KBM-7 (cell line): ENCODE measurements at places on chromosomes 4 and X.

DNA sequence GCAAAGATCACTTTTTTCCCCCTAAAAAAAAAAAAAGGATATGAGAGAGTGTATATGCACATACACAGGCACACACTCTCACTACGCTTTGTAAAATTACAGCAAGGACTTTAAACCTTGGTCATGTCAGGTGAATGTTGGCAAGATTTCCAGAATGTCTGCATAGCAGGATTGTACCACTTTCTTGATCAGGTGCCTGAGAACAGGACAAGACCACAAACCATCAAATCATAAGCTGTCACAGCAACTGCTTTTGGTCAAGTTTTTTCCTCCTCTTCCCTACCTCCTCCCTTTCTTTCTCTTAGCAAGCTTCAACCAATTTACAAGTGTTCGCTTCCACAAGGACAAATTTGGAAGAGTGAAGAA, 15.3 kb downstream of the PPARGC1A start:
- DNase-seq, result no peak

DNA sequence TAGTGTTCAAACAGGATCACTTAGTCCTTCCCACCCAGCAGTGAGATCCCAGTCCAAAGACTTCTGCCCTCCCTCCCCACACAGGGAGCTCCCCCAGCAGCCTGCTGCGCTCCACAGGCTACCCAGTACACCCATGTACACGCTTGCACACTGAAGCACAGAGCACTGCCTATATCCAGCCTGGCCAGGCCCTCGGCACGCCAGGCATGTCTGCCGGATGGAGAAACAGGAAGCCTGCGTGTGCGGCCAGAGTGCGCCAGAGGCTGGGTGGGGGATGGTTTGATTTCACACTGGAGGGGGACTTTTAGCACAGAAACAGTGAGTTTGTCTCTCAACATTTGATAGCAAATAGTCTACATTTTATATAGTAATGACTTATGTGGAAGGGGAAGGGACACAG, 833.5 kb upstream of the IGFBP7 start:
- DNase-seq, result peak; percentile 80

GRCh38 chr4:70705183-70706043, 16.4 kb upstream of the RUFY3 start:
- DNase-seq, result peak; percentile 81

GRCh38 chr4:74583757-74584156, 138.8 kb downstream of the AREG start:
- DNase-seq, result no peak

GRCh38 chr4:80276931-80277330, 10.5 kb downstream of the FGF5 start:
- no peak for DNase-seq

- no peak for DNase-seq
These were observed 264.6 kb upstream of the RASGEF1B start for GRCh38 chr4:81736324-81736723.

- DNase-seq, result no peak
These were observed 231.0 kb upstream of the GYPA start for GRCh38 chr4:144371485-144371884.

GRCh38 chrX:64570204-64570603, 175.0 kb upstream of the MTMR8 start:
- DNase-seq, result peak; percentile 12

GRCh38 chr4:39036172-39036571, 4.0 kb upstream of the TMEM156 start:
- no peak for DNase-seq

- no peak for DNase-seq
These were observed 386.1 kb upstream of the HS3ST1 start for GRCh38 chr4:11814758-11815157.

GRCh38 chrX:13797512-13797911, 19.4 kb downstream of the GPM6B start:
- DNase-seq, result no peak

- no peak for DNase-seq
These were observed 232.1 kb upstream of the ARSJ start for GRCh38 chr4:114211556-114211955.

- no peak for DNase-seq
These were observed 1.4 kb downstream of the MAEA start for GRCh38 chr4:1291091-1291490.

GRCh38 chr4:102647117-102647516, 113.7 kb downstream of the MANBA start:
- no peak for DNase-seq

DNA sequence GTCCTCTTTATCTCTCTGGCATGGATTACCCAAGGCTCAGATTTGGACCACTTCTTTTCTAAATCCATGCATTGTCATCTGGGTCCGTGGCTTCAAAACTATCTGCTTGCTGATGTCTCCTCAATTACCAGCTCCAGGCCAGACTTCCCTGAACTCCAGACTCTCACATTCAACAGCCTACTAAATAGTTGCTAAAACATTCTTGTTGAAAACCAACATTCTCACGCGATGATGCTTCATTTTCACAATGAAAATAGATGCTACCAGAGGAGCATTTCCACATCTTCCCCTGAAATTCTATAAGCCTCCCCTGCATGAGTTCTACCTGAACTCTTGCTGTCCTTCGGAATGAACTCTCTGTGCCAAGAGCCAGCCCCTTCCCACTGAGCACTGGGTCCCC, 5.2 kb upstream of the TLR6 start:
- DNase-seq, result no peak

DNA sequence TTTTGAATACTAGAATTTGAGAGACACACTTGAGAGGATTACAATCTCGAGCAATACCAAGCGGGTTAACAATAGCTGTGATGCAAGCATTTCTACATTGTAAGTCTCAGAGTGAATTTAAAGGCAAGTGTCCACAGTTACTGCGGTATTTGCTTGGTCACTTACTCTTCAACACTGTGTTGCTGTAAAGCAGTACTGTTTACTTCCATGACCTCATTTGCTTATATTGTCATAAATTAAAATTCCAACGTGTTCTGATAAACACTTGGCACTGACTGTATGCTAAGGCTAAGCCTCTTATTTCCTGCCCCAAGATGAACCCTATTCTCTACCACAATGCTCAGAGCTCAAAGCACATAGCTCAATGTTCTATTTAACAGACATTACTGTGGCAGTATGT, 11.1 kb downstream of the EXOC1L start:
- no peak for DNase-seq

DNA sequence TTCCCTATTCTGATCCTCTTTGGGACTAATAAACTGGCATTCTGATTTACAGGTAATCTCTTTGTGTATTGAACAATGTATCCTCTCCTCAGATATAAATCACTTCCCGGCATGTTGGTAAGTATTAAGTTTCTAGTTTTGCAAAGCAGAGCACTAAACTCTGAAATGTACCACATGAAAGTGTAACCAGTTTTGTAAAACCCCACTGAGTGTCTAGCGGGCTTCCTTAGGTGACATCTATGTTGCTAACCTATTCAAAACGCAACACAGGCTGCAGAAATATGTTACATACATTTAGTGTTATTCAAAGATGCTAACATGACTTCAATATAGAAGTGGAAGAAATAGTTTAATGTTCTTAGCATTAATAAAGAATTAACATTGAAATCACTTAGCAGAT, 25.2 kb downstream of the DNAJB14 start:
- DNase-seq, result no peak

DNA sequence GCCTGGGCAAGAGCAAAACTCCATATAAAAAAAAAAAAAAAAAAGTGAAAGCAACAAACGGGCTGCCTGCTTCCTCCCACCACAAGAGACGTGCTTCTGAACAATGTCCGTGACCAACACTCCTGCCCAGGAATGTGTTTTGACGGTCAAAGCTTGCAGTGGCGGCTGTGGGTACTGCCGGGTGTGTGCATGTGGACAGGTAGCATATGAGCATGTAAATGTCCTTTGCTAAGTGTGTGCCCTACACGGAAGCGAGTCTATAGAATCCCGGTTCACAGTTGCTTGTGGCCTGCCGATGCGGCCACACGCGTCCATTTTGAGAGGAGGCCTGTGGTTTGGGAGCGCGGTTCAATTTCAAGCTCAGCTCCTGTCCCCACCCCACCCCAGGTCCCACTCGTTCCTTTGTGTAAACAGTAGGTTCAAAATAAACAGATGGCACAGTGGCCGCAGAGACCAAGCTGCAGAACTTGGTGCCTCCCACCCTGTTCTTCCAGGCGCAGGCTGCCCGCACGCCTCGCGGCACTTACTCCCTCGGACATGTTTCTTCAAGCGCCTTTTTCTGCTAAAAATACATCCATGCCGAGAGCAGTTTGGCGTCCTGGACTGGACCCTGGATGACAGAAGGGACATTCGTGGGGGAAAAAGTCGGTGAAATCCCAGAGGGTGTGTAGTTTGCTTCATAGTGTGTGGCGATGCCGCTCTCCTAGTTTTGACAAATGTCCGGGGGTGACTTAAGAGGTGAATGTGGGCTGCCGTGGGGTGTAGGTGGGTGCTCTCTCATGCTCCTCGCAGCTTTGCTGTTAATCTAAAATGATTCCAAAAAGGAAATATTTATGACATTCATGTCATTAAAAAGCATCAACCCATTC, 11.5 kb upstream of the NKX1-1 start:
- DNase-seq, result no peak

DNA sequence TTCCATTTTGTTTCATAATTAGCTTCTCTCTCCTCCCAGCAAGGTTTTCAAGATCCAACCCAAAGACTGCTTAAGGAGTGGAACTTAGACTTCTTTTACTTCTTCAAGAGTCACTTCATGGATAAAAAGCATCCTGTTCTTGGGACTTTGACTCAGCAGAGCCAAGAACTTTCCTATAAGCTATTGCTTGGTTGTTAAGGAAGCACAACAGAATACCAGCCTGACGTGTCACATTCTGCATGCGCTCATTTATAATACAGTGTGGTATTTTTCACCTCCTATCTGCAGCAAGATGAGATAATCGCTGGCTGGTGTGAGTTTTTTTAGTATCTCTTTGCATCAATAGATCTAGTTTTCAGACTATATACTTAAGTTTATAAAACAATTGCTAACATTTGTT, 152.1 kb downstream of the PALLD start:
- no peak for DNase-seq

GRCh38 chr4:123786163-123786915, 389.7 kb downstream of the SPRY1 start:
- DNase-seq, result no peak

- DNase-seq, result no peak
These were observed 745.3 kb upstream of the MAGEB2 start for GRCh38 chrX:29470030-29470429.

GRCh38 chr4:73948990-73949706, 32.7 kb downstream of the PF4 start:
- no peak for DNase-seq

DNA sequence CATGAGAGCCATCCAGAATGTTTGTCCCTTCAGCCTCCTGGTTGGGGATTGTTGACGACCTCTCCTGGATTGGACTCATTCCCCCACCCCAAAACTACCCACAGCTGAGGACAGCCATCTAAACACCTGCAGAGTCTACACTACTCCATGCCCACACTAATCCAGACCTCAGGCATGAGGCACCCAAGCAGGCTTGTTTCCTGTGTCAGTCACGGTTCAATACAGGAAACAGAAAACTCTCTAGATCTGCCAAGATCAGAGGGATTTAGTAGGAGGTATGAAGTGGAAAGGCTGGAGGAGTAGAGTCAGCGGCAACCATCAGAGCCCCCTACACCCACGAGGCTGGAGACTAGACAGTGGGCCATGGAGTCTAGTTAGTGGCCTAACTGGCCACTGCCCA, 37.7 kb downstream of the HAND2 start:
- peak; percentile 31 for DNase-seq

DNA sequence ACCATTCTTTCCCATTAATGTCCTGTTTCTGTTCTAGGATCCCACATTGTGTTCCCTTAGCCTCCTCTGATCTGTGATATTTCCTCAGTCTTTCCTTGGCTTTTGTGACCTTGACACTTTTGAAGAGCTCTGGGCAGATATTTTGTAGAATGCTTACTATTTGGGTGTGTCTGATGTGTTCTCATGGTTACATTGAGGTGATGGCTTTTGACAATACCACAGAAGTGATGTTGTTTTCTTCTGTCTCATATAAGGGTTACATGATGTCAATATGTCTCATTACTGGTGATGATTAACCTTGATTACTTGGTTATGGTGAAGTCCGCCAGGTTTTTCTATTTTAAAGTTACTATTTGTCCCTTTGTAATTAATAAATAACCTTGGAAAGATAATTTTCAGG, 183.7 kb downstream of the SOWAHB start:
- DNase-seq, result no peak

DNA sequence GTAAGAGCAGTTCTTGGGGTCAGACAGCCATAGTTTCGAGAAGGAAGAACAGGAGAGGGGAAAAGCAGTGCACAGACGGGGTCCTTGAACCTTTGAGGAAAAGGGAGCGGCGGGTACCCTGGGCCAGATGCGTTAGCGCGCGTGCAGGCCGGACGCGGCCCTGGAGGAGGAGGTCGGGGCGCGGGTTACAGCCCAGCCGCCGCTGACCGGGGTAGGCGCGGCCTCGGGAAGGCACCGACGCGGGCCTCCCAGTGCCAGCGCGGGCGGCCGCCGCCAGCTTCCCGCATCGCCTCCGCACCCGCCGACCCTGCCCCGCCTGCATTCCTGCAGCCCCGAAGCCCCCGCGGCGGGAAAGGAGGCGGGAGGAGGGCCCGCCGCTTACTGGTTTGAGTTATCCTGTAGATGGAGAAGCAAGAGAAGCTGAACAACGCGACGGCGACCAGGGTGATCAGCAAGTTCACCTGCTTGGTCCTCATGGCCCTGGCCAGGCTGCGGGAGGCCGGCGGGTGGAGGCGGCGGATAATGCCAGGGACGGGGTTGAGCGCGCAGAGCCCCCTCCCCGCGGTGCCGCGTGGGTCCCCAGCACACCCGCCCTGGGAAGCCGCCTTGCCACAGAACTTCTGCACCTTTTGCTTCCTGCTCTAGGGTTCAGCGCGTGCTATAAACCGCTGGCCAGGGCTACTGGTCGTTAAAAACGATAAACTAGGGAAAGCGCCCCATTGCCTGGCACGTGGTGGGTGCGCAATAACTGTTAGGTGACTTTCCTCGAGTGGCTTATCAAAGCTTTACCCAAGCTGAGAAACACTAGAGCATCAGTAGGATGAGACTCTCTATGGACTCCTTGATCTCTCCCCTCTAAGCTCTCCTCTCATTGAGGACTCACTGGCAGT, at the start of gene MGAT4D:
Gene MGAT4D (minus strand): TSS at position 547 of the 890 bp plus-strand sequence. CDS start 71 bp downstream, at position 476.
- DNase-seq, result peak; percentile 7

- DNase-seq, result no peak
These were observed 1449.6 kb downstream of the C4orf33 start for GRCh38 chr4:130545596-130545995.
